ENCODE measurements at places on chromosomes 1 and 21. TPM values are rescaled to one million over a fixed set of nuclear protein-coding genes. Genes with fewer than 3 reads are reported as not detected.

GRCh38 chr1:29120947-29121485 is 2.7 kb downstream of the TMEM200B start:
- no peak for DNase-seq

DNA sequence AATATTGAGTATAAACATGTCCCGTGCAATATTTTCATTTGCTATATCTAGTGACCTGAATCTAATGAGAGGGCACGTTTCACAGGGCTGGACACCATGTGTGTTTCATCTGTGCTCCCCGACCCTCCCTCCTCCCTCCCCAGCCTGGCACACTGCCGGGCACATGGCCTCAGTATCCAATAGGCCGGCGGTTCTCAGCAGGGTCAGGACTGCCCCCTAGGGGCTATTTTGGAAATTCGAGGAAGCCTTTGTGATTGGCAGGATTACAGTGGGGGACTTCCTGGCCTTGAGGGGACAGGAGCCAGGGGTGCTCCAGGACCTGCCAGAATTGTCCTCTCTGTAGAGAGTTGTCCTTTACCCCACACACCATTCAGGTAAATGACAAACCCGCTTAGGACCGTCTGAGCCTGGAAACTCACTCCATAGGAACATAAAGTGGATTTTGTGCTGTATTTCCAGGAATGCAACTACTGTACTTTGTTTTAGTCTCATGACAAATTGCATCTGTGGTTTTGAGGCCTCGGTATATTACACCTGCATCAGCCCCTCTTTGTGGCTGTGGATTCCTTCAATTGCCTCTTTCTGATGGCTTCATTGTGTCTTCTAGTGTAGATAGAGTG is 109.5 kb upstream of the SIM2 start:
- DNase-seq, result no peak

- DNase-seq, result no peak
These were observed 5.6 kb downstream of the BTBD8 start for GRCh38 chr1:92085727-92086126.

GRCh38 chr1:119139403-119139802 is 1.1 kb downstream of the WARS2 start:
- no peak for DNase-seq

- no peak for DNase-seq
These were observed 264.7 kb downstream of the CTH start for GRCh38 chr1:70675737-70676156.

DNA sequence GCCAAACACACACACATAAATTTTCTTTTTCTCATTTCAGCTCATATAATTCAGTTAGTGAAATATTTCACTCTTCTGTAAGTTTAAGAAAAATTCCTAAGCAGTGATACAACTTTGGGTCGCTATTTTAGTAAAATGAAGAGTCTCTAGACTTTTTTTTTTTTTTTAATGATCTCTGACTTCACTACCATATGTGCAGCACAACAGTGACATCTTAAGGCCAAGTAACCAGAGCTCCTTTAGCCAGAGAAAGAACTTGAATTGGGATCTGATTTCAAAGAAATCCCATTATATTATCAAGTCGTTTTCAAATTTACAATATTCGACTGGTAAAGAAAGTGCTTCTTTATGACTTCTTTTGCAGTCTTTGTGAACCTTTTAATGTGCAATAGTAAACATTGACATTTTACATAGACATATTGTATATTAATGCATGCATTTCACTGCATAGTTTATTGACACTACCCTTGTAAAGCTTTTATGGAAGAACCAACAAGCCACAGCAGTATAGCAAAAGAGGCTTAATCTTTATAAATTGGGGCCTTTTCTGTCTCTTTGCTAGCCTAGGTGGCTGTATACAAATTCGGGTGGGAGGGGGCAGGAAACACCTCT is 62.2 kb downstream of the LRRC40 start:
- peak; percentile 13 for DNase-seq

GRCh38 chr1:153573351-153573750 is 7.7 kb upstream of the S100A2 start:
- no peak for DNase-seq

- no peak for DNase-seq
These were observed 40.5 kb downstream of the FAAP20 start for GRCh38 chr1:2154022-2154421.

DNA sequence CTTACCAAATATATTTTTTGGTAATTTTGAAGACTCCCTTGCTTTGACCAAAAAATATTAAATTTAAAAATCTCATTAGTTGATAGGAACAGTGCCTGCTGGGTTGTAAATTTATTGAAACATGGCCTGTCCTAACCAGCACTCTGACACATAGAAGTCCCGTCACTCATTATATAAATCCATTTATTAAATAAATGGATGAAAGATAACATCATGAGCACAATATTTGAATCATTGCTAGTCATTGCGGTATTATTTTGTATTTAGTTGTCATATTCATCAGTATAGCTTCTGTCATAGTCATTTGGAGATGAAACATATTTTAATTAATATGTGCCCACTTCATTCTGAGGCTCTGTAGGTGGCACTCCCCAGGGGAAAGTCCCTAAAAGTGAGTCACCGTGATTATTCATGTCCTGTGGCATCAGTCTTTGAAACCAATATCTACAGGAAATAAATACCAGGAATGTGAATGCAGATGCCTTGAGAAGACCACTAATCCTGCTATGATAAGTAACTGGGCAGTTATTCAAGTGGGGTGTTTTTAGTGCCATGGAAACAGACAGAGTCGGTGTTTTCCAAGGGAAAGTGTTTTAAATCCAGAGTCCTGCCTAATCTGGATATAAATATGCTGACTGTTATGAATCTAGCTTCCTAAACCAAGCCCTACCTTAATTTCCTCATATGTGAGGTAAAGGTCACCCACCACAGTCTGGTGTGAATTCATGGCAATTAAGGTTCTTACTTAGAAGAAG is 302.0 kb downstream of the DUSP10 start:
- no peak for DNase-seq

- no peak for DNase-seq
These were observed 176.2 kb downstream of the ROR1 start for GRCh38 chr1:63950023-63950422.

DNA sequence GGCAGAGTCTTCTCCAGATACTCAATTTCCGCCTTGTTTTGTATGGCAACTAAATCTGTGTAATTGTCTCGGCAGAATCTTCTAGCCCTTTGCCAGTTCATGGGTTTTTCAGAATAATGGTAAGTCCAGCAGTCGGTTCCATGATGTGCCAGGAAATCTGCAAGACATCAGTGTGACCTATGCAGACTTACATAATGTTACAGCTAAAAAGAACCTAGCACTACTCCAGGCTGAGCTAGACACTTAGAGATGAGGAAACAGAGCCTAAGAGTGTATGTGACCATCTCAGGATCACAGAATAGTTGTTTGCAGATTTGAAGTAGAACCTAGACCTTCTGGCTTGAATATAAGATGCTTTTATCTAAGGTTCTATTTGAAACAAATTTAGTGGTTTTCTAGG is 2.8 kb downstream of the SELL start:
- no peak for DNase-seq

DNA sequence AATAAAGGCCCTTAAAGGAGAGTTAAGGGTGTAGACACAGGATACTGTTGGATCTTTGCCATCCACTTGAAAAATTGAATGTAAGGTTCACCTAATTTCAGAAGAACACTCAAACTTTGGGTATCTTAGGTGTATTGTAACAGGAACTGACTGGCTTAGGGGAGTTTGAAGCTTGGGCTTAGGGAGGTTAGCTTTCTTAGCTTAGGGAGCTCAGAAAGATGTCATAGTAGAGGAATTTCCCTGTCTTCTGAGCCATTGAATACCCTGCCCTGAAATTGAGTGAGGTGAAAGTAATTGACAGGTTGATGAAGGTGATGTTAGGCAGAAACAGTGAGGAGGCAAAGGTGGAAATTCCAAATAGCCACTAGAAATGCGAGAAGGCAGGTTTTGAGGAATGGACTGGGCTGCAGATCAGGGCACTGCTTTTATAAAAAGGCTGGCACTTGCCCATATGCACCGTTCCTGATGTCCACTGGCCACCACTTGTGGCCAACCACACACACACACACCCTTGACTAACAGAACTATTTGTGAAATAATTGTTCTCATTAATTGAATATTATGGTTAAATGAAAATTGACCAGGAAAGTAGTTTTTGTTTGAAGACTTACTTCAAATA is 16.5 kb downstream of the BACH1 start:
- no peak for DNase-seq

DNA sequence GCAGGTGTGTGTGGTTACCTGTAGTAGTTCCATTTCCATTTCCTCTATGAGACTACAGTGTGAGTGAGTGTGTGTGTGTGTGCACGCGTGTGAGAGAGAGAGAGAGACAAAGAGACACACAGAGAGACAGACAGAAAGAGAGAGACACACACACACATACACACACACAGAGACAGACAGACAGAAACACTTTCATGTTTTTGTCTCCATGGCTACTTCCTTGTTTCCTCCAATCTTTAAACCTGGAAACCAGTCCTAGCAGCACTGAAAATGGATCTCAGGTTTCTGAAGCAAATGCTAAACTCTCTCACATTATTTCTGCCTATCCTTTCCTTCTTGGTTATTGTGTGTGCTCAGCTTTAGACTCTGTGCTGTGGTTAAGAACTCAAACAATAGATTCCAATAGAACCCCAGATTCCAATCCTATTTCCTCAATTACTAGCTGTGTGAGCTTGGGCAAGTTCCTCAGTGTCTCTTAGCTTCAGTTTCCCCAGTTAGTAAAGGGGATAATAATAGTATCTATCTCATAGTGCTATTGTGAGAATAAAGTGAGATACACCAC is 22.4 kb upstream of the ABCD3 start:
- DNase-seq, result no peak

ERG gene
- 16.9 TPM for polyA plus RNA-seq

CACNA1S gene
- 0.32 TPM for polyA plus RNA-seq

SIM2 gene
- 31.7 TPM for polyA plus RNA-seq

FAM167B gene
- 8.6 TPM for polyA plus RNA-seq

GJA8 gene
- polyA plus RNA-seq, result 0.17 TPM

GATAD2B gene
- 22.6 TPM for polyA plus RNA-seq

CRYBG2 gene
- polyA plus RNA-seq, result 0.93 TPM

RAB42 gene
- 2.7 TPM for polyA plus RNA-seq

Measured in left renal cortex interstitium (tissue), 4 donors.